ENCODE measurements at places on chromosomes 12 and 14.

DNA sequence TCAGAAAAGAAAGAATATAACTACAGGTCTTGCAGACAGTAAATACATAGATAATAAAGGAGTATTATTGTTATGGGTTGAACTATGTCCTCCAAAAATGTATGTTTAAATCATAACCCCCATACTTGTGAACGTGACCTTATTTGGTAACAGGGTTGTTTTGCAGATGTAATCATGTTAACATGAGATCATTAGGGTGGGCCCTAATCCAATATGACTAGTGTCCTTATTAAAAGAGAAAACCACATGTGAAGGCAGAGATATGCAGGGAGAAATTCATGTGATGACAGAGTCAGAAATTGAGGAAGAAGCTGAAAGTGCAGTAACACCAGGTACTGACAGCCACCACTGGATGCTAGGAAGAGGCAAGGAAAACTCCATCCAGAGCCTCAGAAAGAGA is 29.0 kb downstream of the MAGOHB start:
- DNase-seq, result no peak

DNA sequence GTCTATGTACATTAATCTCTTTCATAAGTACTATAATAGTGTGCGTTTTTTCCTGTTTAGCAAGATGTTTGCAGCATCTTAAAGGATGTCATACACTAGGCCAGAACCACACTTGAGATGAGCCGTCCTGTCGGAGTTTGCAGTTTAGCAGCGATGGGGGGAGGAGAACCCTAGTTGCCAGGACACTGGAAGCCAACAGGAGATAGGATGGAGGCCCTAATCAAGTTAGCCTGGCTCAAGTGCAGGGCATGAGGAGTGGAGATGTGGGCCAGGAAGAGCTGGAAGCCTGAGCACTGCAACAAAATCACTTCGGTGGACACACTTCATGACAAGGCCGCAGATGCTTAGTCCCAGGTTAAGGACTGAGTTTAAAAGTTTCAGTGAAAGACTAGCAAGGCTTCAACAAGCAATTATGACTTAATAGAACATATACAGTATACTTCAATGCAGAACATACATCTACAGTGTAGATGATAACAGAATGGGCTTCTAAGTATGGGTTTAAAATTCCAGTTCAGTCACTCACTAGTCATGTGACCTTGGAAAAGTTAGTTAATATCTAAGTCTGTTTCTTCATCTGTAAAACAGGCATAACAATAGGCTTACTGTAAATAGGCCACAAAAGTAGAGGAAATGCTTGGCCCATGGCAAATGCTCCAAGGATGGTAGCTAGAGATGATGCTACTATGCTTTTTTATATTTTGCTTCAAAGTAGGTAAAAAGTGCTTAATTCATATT is 77.1 kb downstream of the PTPN21 start:
- DNase-seq, result no peak

GRCh38 chr12:131572626-131573025 is 138.3 kb upstream of the SFSWAP start:
- DNase-seq, result no peak

- no peak for DNase-seq
Observed at GRCh38 chr12:106285982-106286381, 16.6 kb upstream of the TCP11L2 start.

- DNase-seq, result no peak
Observed at GRCh38 chr12:52242442-52243258, 9.6 kb downstream of the KRT7 start.

DNA sequence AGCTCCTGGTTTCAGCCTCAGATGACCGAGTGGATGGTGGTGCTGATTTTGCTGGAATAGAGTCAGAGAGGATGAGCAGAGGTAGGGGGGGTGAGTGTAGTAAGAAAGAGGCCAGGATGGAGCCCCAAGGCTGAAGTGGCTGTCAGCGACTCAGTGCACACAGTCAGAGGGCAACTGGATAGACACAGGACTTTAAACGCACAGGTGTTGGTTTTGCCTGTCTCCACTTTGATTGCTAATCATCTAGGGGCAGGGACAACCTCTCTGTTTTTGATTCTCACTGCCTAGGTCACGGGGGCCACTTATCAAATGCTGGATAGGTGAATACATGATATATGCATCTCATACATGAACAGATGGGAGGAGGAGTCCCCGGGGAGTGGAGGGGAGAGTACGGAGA is 99.5 kb downstream of the EGLN3 start:
- no peak for DNase-seq

DNA sequence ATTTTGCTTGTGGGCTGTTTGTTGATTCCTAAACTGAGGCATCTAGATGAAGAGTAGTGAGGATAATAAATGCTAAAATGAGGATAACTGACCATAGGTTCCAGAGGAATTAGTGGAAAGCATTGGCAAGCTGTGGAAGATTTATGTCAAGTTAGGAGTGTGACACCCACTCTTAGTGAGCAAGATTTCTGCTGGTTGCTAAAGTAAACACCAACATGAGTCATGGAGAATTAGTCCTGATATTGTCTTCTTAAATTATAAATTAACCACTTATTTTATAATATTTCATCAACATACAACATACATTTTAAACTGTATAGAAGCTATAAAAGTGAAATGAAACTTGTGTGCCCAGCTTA is 328.2 kb downstream of the RPL10L start:
- no peak for DNase-seq

Data from activated CD4-positive, alpha-beta T cell treated with anti-CD3 and anti-CD28 coated beads for 24 hours (primary cell).